ENCODE measurements at places on chromosomes 11 and 22.

- DNase-seq: no peak
Measured at GRCh38 chr11:91673705-91674104, 550.9 kb upstream of the FAT3 start.

DNA sequence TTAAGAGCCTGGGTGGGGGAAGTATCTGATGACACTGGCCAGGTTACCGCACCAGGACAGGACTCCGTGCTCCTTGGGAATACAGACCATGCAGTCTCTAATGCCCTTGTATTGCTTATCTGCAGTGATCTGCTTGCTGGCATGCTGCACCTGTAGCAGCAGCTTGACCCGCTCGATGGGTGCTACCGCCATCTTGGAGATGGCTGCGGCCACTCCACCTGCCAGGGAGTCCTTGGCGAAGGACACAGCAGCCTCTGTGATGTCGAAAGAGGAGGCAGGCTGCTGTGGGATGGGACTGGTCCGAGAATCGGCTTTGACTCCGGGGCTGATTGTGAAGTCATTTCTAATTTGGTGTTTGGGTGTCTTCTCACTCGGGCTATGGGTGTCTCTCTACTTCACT, 3.1 kb downstream of the WBP2NL start:
- no peak for DNase-seq

GRCh38 chr22:22030493-22031182, 48.1 kb upstream of the TOP3B start:
- DNase-seq: peak; percentile 5

GRCh38 chr11:133479209-133479608, 53.1 kb downstream of the OPCML start:
- no peak for DNase-seq

DNA sequence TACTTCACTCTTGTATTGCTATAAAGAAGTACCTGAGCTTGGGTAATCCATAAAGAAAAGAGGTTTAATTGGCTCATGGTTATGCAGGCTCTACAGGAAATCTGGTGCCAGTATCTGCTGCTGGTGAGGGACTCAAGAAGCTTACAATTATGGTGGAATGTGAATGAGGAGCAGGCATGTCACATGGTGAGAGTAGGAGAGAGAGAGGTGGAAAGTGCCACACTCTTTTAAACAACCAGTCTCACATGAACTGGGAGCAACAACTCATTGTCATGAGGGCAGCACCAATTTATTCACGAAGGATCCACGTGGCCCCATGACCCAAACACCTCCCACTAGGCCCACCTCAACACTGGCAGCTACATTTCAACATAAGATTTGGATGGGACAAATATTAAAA, 24.6 kb upstream of the IGLL5 start:
- DNase-seq: no peak

- DNase-seq: peak; percentile 31
Measured at GRCh38 chr11:63017306-63017974, 1.8 kb upstream of the SLC22A8 start.

GRCh38 chr11:116057000-116057399, 552.8 kb upstream of the CADM1 start:
- no peak for DNase-seq

DNA sequence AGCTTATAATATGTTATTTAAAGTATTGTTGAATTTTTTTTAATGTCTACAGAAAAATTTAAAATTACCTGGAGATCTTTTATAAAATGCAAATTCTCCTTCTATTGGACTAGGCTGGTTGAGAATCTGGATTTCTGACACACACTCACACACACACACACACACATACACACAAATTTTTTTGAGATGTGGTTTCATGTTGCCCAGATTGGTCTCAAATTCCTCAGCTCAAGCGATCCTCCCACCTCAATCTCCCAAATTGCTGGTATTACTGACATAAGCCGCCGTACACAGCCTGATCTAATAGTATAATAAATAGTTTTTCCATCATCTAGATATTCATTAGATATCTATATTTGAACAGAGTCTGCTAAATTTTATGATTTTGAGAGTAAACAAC, 4.5 kb upstream of the RFPL1 start:
- DNase-seq: no peak

GRCh38 chr11:35153280-35153679, 14.3 kb downstream of the CD44 start:
- DNase-seq: no peak

DNA sequence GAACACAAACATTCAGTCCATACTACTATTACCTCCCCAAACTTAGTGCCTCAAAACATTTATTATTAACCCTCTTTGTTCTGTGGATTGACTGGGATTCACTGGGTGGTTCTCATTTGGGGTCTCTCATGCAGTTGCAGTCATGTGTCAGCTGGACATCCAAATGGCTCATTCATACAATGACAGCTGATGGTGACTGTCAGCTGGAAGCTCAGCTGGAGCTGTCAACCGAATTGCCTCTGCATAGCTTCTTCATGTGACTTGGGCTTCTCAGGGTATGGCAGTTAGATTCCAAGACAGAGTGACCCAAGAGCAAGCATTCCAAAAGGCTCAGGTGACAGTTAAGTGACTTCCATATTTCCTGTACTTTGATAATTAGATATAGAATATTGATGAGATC, 85.2 kb downstream of the CCDC34 start:
- no peak for DNase-seq

- no peak for DNase-seq
Measured at GRCh38 chr11:75836417-75836816, 21.4 kb downstream of the UVRAG start.

- peak; percentile 27 for DNase-seq
Measured at GRCh38 chr11:32071811-32072210, 19.1 kb upstream of the RCN1 start.

- DNase-seq: no peak
Measured at GRCh38 chr22:36493690-36494110, 12.3 kb upstream of the TXN2 start.
